ENCODE measurements at places on chromosomes 2 and 18. TPM values are rescaled to one million over a fixed set of nuclear protein-coding genes. Genes with fewer than 3 reads are reported as not detected.

The RGPD4 gene
- total RNA-seq: not detected

The SNTG2 gene
- 1.3 TPM for total RNA-seq

The MOCOS gene
- total RNA-seq: not detected

The IL36G gene
- not detected for total RNA-seq

The MSTN gene
- not detected for total RNA-seq

The CD302 gene
- total RNA-seq: 1.0 TPM

The MPP4 gene
- total RNA-seq: not detected

The UGT1A10 gene
- total RNA-seq: not detected

The LONRF2 gene
- 0.06 TPM for total RNA-seq

The GCA gene
- 11.5 TPM for total RNA-seq

The CFAP65 gene
- total RNA-seq: not detected

The SLC5A7 gene
- total RNA-seq: not detected

The DYNAP gene
- not detected for total RNA-seq

The POTEC gene
- not detected for total RNA-seq

The GAD1 gene
- total RNA-seq: not detected

DNA sequence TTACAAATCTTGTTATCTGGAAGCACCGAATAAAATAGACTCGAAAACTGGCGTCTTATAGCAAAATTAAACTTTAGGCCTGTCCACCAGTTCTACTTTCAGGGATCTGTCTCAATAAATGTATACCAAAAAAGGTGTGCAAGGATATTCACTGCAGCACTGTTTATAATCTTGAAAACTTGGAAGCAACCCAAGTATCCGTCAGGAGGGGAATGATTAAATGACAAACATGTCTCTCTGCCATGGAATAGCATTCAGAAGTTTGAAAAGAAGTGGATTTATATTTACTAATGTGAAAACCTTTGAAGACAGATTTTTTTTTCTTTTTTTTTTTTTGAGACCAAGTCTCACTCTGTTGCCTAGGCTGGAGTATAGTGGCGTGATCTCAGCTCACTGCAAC is 32.3 kb upstream of the SATB2 start:
- H3K4me3 ChIP-seq: no peak overlapping the region
- H3K36me3 ChIP-seq: no peaks in the 10 kb centered on the region
- no peak overlapping the region for H3K27ac ChIP-seq
- no peaks in the 10 kb centered on the region for H3K4me1 ChIP-seq
- no peak for DNase-seq

- H3K27me3 ChIP-seq: peaks cover 3% of the 10 kb centered on the region
- no peak overlapping the region for H3K27ac ChIP-seq
- no peak for DNase-seq
- no peak overlapping the region for H3K4me3 ChIP-seq
- no peaks in the 10 kb centered on the region for H3K4me1 ChIP-seq
These were observed 2.8 kb downstream of the TRPM8 start for GRCh38 chr2:233919938-233920337.

GRCh38 chr2:28080911-28081310 is 190.4 kb downstream of the BABAM2 start:
- no peaks in the 10 kb centered on the region for H3K27me3 ChIP-seq
- peaks cover 9% of the 10 kb centered on the region for H3K4me1 ChIP-seq
- no peaks in the 10 kb centered on the region for H3K36me3 ChIP-seq
- no peak for DNase-seq
- no peak overlapping the region for H3K27ac ChIP-seq

DNA sequence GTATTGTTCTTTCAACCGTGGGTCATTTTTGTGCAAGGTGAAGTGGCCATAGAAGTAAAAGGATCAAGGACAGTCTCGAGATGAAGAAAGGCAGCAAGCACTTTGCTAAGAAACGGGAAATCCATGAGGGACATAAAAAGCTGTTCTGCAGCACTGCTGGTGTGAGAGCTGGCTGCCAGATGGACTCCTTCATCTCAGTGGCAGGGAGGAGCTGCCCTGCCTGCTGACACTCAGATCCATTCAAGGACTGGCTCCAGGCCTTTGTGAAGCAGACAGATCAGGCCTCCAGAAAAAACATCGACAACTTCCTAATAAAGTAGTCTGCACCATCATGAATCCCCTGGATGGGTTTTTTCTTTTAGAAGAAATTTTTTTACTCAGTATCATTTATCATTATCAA is 29.5 kb downstream of the RMC1 start:
- H3K4me3 ChIP-seq: no peak overlapping the region
- DNase-seq: no peak
- no peaks in the 10 kb centered on the region for H3K4me1 ChIP-seq
- peaks cover 93% of the 10 kb centered on the region for H3K36me3 ChIP-seq

GRCh38 chr18:80241919-80242777 is 5.2 kb downstream of the PARD6G start:
- peaks cover 4% of the 10 kb centered on the region for H3K27me3 ChIP-seq
- no peaks in the 10 kb centered on the region for H3K4me1 ChIP-seq
- no peaks in the 10 kb centered on the region for H3K36me3 ChIP-seq
- H3K4me3 ChIP-seq: no peak overlapping the region
- no peak for DNase-seq

DNA sequence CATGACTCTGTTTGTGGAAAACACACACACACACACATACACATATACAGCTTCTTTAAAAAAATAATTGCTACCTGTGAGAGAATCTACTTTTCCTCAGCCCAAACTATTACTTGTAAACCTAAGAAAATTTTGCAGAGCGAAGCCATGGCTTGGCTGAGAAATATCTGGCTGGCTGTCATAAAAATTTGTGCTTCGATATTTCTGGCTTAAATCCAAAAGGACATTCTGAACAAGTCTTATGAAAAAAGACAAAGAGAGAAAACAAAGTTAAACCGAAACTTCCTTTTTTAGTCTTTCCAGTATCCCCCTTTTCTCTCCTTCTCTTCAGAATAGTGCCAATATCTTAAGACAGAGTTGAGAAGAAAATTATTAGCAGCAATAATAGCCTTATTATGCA is 2048.0 kb downstream of the SUCLG1 start:
- no peaks in the 10 kb centered on the region for H3K36me3 ChIP-seq
- H3K27me3 ChIP-seq: no peaks in the 10 kb centered on the region
- no peak for DNase-seq
- H3K27ac ChIP-seq: no peak overlapping the region
- H3K4me3 ChIP-seq: no peak overlapping the region
- no peaks in the 10 kb centered on the region for H3K4me1 ChIP-seq

DNA sequence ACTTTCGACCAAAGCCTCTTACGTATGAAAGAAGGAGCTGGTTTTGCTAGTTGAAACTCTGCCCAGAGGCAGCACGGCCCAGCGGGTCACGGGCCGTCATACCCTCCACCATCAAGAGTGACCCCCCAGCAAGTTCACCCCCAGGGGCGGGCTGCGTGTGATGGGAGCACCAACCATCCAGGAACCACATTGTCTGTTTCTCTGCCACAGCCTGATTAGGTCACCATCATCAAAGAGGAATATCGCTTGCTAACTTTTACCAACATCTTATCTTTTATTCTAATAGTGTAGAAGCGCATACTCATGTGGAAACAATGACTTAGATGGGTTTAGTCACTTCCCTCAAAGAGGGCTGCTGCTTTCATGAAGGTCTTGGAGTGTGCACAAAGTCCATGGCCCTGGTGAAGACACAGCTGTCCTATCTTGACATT is 116.6 kb upstream of the SMIM21 start:
- H3K27me3 ChIP-seq: no peaks in the 10 kb centered on the region
- no peak overlapping the region for H3K4me3 ChIP-seq
- no peaks in the 10 kb centered on the region for H3K4me1 ChIP-seq
- no peaks in the 10 kb centered on the region for H3K36me3 ChIP-seq

- no peaks in the 10 kb centered on the region for H3K27me3 ChIP-seq
- peak; percentile 28 for DNase-seq
- no peaks in the 10 kb centered on the region for H3K36me3 ChIP-seq
- no peaks in the 10 kb centered on the region for H3K4me1 ChIP-seq
- no peak overlapping the region for H3K27ac ChIP-seq
These were observed 125.0 kb upstream of the CD226 start for GRCh38 chr18:70072678-70073077.

GRCh38 chr2:176187899-176188773 is at the start of gene HOXD1:
Gene HOXD1, plus strand, starts transcription at chr2:176188668. Its CDS starts 134 bp downstream, at chr2:176188802.
- peaks cover 29% of the 10 kb centered on the region for H3K27me3 ChIP-seq
- no peaks in the 10 kb centered on the region for H3K36me3 ChIP-seq

GRCh38 chr18:65659912-65660311 is 90.9 kb upstream of the CDH7 start:
- H3K36me3 ChIP-seq: no peaks in the 10 kb centered on the region
- no peak for DNase-seq
- H3K27ac ChIP-seq: no peak overlapping the region

GRCh38 chr2:96163768-96164429 is 18.7 kb upstream of the DUSP2 start:
- peak overlapping the region; percentile 20 for H3K4me3 ChIP-seq
- no peaks in the 10 kb centered on the region for H3K36me3 ChIP-seq
- no peaks in the 10 kb centered on the region for H3K27me3 ChIP-seq
- H3K27ac ChIP-seq: peak overlapping the region; percentile 58
- H3K4me1 ChIP-seq: peaks cover 50% of the 10 kb centered on the region

DNA sequence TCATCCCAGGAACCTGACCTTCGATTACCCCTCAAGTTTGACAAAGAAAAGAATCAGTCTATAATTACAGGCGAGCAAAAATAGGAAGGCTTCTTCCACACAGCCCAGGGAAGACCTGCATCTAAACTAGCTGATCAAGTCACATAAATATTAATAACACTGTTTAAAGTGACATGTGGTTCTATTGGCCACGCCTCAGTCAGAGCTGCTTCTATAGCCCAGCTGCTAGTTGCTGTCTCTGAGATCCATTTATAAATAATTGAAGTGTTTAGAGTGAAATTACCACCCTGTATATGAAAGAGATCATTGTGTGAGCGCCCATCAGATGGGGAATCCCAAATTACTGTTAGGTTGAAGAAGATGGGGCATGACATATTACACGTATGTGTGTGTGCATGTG is 426.0 kb downstream of the CDH2 start:
- H3K27ac ChIP-seq: no peak overlapping the region
- H3K36me3 ChIP-seq: no peaks in the 10 kb centered on the region
- no peaks in the 10 kb centered on the region for H3K27me3 ChIP-seq
- no peaks in the 10 kb centered on the region for H3K4me1 ChIP-seq
- no peak overlapping the region for H3K4me3 ChIP-seq

- peaks cover 72% of the 10 kb centered on the region for H3K4me1 ChIP-seq
- DNase-seq: no peak
- H3K27ac ChIP-seq: no peak overlapping the region
- H3K27me3 ChIP-seq: no peaks in the 10 kb centered on the region
- H3K36me3 ChIP-seq: no peaks in the 10 kb centered on the region
These were observed 162.7 kb upstream of the ID2 start for GRCh38 chr2:8518979-8519668.

- H3K27me3 ChIP-seq: no peaks in the 10 kb centered on the region
- no peaks in the 10 kb centered on the region for H3K36me3 ChIP-seq
- no peak for DNase-seq
- H3K27ac ChIP-seq: no peak overlapping the region
- H3K4me1 ChIP-seq: no peaks in the 10 kb centered on the region
- H3K4me3 ChIP-seq: no peak overlapping the region
These were observed 203.1 kb downstream of the INSIG2 start for GRCh38 chr2:118291251-118291880.

GRCh38 chr18:11339188-11339775 is 189.9 kb upstream of the PIEZO2 start:
- H3K36me3 ChIP-seq: no peaks in the 10 kb centered on the region
- no peak overlapping the region for H3K4me3 ChIP-seq
- no peak overlapping the region for H3K27ac ChIP-seq
- no peaks in the 10 kb centered on the region for H3K4me1 ChIP-seq
- no peak for DNase-seq
- no peaks in the 10 kb centered on the region for H3K27me3 ChIP-seq

- peaks cover 7% of the 10 kb centered on the region for H3K4me1 ChIP-seq
- no peak overlapping the region for H3K4me3 ChIP-seq
- H3K27me3 ChIP-seq: peaks cover 13% of the 10 kb centered on the region
- H3K36me3 ChIP-seq: no peaks in the 10 kb centered on the region
- H3K27ac ChIP-seq: no peak overlapping the region
These were observed 4.2 kb downstream of the ERFE start for GRCh38 chr2:238162846-238163441.

- no peak overlapping the region for H3K27ac ChIP-seq
- DNase-seq: no peak
- H3K36me3 ChIP-seq: no peaks in the 10 kb centered on the region
- H3K4me1 ChIP-seq: no peaks in the 10 kb centered on the region
- no peak overlapping the region for H3K4me3 ChIP-seq
These were observed 178.1 kb upstream of the MMADHC start for GRCh38 chr2:149765636-149766035.

GRCh38 chr2:238655974-238656722 is 191.7 kb upstream of the TWIST2 start:
- no peak for DNase-seq
- no peak overlapping the region for H3K4me3 ChIP-seq

DNA sequence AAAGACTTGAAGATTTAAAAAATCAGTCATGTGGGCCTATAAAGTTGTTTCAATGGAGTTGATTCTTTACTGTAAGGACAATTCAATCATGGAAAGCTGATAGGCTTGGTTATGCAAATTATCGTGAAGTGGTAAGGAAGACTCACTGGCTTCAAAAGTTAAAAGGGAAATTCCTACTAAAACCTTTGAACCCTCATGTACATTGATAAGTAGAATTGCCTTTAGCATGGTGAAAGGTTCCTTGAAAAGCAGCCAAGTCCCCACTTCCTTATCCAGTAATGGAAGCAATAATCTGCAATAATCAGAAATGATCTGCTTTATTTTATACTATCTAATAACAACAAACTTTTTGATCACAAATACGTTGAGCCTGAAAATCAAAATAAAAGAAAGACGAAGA is 14.4 kb upstream of the CCL20 start:
- no peak overlapping the region for H3K4me3 ChIP-seq
- no peaks in the 10 kb centered on the region for H3K27me3 ChIP-seq
- H3K4me1 ChIP-seq: no peaks in the 10 kb centered on the region
- H3K36me3 ChIP-seq: no peaks in the 10 kb centered on the region

DNA sequence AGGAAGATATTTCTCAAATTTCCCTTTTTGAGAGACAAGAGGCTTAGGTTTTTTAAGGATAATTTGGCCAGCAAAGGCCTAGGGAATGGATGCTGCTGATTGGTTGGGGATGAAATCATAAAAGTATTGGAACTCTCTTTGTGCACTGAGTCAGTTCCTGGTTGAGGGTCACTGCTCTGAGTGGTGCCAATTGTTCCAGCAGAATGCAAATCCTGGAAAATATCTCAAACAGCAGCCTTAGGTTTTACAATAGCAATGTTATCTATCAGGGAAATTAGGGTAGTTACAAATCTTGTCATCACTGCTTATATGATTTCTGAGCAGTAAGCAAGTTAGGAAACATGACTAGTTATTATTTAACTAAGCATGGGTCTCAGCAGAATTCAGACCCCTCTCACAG is 96.2 kb downstream of the RAD51AP2 start:
- H3K4me3 ChIP-seq: no peak overlapping the region
- H3K4me1 ChIP-seq: no peaks in the 10 kb centered on the region
- no peak overlapping the region for H3K27ac ChIP-seq
- no peaks in the 10 kb centered on the region for H3K36me3 ChIP-seq
- no peak for DNase-seq
- H3K27me3 ChIP-seq: no peaks in the 10 kb centered on the region

DNA sequence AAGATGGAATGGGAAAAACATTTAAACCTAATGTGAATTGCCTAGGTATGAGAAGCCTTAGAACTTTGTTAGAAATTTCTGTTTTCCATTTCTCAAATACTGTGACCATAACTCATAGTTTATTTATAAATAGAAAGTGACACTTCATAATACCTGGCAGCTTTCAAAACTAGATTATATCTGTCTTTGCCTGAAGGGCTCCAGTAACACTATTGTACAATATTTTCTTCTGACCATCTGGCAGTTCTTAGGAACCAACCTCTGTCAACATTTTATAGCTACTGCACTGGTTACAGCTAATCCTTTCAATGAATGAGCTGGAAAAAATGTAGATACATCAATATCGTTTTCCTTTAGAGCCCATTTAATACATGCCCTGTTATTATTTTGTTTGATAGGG is 237.4 kb downstream of the CAMKMT start:
- no peaks in the 10 kb centered on the region for H3K27me3 ChIP-seq
- H3K4me1 ChIP-seq: no peaks in the 10 kb centered on the region
- H3K4me3 ChIP-seq: no peak overlapping the region
- no peak for DNase-seq
- H3K27ac ChIP-seq: no peak overlapping the region
